ENCODE measurements at places on chromosomes 12 and 14.

DNA sequence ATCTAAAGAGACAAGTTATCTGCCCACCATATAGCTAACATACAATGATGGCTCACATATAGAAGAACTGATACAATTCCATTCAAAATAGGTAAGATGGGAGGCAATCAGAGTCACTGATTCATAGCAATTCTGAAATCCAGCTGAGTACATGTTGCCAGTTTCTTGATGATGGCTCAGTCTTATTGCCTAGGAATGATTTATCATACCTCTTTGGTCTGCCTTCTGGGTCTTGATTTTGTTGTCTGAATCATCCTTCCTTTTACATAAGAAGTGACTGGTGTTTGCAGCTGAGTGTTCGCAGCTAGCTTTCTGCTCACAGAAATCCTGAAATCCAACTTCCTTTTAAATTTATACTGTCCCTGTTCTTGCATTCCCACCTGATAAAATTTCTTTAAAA, 463.2 kb upstream of the MGAT4C start:
- DNase-seq = no peak

DNA sequence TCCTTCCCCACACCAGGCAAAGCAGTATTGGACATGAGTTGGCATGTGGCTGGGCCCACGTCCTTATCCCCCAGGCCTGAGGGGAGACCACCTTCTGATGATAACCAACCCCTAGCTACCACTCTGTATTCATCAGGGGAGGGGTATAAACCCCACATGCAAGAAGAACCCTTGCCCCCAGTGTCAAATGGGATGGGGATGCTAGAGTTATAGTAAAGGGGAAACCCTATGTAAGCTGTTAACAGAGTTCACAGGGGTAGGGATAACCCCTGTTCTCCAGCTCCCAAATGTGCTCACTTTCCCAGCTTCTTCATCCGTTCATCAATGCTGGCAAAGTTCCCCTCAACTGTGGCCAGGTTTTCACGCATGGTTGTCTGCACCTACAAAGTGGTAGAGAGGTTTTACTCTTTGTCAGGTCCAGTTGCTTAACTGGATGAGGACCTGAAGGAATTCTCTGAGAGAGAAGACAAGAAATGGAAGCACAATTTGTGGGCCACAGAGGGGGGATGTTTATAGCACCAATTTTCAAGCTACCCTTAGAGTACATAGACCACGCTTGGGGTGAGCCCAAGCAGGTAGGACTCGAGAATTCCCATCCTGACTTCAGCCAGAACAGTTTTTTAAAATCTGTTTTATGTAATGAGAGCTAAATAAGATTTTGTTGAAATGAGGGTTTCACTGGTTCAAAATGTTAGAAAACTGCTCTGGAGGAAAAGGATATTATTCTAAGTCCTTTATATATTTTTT, 7.9 kb downstream of the MBD6 start:
- DNase-seq = no peak

DNA sequence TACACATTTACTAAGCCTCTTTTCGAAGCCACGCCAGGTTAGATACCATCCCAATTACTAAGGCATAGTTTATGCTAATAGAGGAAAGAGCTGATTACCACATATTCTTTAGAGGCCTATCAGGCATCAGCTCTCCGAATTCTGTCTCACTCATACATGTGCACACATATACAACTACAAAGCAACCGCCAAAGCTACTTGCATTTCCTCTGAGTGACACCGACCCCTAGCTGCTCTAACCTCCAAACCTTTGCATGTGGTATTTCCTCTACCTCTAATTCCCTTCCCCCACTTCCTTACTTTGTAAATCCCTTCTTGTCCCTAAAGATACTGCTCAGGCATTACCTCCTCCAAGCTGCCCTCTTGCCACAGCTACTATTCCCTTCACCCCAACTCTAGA, 107.2 kb downstream of the DUSP6 start:
- DNase-seq = no peak

DNA sequence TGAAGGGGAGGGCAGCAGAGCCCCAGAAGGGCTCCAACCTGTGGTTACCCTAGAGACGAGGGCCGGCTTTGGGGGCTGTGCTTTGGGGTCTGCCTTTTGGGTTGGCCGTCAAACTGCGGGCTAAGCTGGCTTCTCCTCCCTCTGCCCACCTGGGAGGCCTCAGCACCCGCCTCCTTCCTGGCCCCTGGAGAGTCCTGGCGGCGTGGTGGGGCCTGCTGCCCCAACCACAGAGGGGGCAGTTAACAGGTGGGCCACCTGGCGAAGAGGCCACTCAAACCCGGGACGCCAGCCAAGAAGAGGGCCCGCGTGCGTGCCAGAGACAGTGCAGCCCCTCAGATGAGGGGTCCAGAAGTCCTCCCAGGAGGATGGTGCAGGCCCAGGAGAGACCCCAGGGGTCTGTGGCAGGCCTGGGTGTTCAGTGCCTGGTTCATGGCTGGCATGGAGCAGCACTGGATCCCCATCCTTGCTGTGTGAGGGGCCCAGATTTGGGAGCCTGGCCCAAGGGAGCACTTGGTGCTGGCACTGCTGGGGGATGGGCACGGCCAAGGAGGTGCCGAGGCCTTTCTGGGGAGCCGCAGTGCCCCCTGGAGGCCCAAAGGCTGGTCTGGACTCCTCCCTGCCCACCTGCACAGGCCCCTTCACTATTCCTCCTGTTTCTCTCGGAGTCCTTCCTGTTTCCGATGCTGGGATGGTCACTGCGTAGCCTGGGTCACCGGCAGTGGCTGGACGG, 48.8 kb downstream of the LRCOL1 start:
- no peak for DNase-seq

GRCh38 chr14:22900081-22900799, 17.2 kb downstream of the REM2 start:
- DNase-seq = no peak

GRCh38 chr14:36835128-36835527, 173.5 kb downstream of the PAX9 start:
- no peak for DNase-seq

GRCh38 chr14:50545618-50546017, 13.2 kb upstream of the MAP4K5 start:
- DNase-seq = no peak

DNA sequence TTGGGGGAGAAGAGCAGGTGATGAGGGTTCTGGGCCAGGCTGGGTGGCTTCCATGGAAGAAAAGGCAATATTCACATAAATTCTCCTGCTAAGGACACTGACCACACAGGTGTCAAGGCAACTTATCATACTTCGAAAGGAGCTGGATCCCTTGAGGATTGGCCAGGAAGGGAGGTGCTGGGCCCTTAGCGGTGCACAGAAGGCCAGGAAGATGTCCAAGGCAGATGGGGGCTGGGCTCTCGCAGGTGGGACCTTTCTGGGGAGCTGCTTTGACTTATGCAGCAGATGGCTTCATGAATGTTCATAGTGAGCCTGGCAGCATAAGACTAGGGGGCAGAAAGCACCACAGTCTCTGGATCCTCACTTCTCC, 3.9 kb downstream of the CD63 start:
- no peak for DNase-seq

- peak; percentile 70 for DNase-seq
These were observed 313.0 kb upstream of the RTL1 start for GRCh38 chr14:101216366-101217079.

- no peak for DNase-seq
These were observed 185.0 kb downstream of the PLCZ1 start for GRCh38 chr12:18552829-18553228.

- DNase-seq = no peak
These were observed 24.2 kb upstream of the MMP17 start for GRCh38 chr12:131803961-131804521.

GRCh38 chr12:46555406-46555852, 182.9 kb upstream of the SLC38A2 start:
- DNase-seq = no peak

- DNase-seq = no peak
These were observed 159.6 kb downstream of the CEP128 start for GRCh38 chr14:80781972-80782367.

- DNase-seq = peak; percentile 63
These were observed 8.6 kb downstream of the DLK1 start for GRCh38 chr14:100735271-100735670.

- no peak for DNase-seq
These were observed 158.2 kb upstream of the RGS6 start for GRCh38 chr14:71773898-71774481.

DNA sequence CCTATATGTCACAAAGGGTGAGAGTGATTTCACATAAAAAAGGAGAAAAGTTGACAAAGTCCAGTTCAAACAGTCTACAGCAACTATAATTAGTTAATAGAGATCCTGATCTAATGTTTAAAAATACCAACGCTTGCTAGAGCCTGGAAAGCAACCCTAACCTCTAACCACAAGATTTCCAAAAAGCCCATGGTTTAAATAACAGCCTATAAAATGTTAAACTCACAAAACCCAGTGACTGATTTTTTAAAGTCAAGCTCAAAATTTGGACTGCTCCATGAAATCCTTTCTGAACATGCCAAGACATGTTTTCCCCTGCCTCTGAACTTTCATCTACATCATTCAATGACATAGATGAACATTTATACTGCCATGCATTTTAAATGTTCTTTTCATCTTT, 81.6 kb downstream of the PLEKHG7 start:
- no peak for DNase-seq

GRCh38 chr12:1064317-1064716, 73.3 kb downstream of the ERC1 start:
- DNase-seq = no peak

- no peak for DNase-seq
These were observed 66.8 kb downstream of the FGD6 start for GRCh38 chr12:95150501-95150900.

GRCh38 chr12:98572010-98572409, 21.5 kb upstream of the SLC25A3 start:
- DNase-seq = no peak

DNA sequence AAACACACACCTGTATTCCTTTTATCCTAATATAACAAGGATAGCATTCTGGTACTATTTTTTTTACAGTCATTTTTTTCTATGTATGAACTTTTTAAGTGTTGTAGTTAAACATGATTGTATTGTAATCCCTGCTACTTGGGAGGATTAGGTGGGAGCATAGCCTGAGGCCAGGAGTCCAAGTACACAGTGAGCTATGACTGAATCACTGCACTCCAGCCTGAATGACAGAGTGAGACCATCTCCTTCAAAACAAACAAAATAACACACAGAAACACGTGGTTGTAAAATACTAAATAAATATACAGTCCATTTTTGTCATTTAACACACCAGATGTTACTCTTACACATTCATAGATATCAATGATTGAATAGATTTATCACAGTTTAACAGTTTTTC, 56.9 kb downstream of the MAP4K5 start:
- no peak for DNase-seq

DNA sequence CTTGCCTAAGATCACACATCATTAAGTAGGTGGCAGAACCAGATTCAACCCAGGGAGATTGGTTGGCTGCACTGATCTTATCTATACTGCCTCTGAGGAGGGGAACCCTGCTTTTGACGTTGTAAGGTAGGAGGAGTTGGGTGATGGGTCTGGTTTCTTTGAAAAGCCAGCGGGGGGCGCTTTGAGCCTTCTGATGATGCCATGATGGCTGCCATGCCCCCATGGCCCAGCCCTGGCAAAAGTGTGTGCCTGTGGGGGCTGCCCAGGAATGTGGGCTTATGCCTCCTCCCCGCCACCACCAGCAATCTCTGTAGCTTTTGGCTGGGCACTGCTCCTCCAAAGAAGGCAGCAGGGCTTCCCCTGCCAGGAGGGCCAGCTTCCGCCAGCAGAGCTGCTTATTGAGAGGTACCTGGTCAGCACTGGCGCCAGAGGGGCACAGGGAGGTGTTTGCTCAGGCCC, 224.3 kb downstream of the SLC41A2 start:
- DNase-seq = no peak

- DNase-seq = no peak
These were observed 35.5 kb upstream of the UNC79 start for GRCh38 chr14:93395231-93395630.

DNA sequence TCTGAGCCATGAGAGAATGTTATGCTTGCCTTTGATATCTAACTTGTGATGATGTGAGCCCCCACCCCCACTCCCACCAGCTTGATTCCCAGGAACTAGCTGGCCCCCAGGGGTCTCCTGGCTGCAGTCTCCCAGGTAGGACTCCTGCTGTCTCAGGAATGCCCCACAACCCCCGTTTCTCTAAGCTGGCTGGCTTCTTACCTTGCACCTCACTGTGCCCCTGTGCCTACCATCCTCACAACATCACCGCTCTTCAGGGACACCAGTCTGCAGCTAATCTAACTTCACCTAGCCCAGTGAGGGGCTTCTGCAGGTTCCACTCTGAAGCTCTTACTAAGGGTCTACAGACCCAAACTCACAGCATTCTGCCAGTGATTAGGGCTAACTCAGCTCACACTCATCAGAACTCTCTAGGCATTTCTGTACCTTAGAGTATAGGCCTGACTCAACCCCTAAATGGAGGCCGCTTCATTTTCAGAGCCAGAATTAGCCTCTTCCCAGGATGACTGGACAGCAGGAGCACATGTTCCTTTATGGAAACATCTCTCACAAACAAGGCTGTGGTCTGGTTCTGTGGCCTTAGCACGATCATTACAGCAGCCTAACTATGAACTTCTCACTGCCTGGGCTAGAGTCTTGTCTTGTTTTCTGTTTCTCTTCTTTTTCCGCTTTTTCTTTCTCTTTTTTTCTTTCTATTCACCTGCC, 72.8 kb upstream of the IFNG-AS1 start:
- no peak for DNase-seq

- DNase-seq = no peak
These were observed 113.3 kb upstream of the TMPO start for GRCh38 chr12:98402091-98402490.

- DNase-seq = no peak
These were observed 2.7 kb downstream of the APPL2 start for GRCh38 chr12:105233041-105233905.

DNA sequence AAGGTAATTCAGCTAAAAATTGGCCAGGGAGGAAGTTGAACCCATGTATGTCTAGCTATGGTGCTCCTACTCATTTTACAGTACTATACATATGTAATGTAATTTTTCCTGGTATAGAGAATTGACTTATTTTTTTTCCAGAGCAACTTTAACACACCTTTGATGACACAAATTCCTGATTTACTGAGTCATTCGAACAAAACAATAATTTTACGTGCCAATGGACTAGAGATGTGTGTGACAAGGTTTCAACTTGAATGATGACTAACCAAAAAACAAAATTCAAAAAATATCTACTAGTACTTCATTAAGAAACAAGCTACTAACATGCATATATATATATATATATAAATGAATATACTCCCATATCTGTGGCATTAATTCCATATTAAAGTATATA, 180.5 kb downstream of the KITLG start:
- DNase-seq = no peak

GRCh38 chr12:132476038-132476414, 13.9 kb upstream of the FBRSL1 start:
- DNase-seq = no peak

- DNase-seq = no peak
These were observed 477 bp downstream of the OAS3 start for GRCh38 chr12:112938751-112939150.

- no peak for DNase-seq
These were observed 9.8 kb downstream of the PSMA6 start for GRCh38 chr14:35301735-35302528.

- no peak for DNase-seq
These were observed 213.3 kb upstream of the CLEC14A start for GRCh38 chr14:38469156-38469555.
